Stimulated activated CD4-positive, alpha-beta T cell treated with anti-CD3 and anti-CD28 coated beads, TNF-alpha, amount 100 ng/mL, for 1 hour (primary cell): ENCODE measurements at places on chromosomes 12 and 14.

DNA sequence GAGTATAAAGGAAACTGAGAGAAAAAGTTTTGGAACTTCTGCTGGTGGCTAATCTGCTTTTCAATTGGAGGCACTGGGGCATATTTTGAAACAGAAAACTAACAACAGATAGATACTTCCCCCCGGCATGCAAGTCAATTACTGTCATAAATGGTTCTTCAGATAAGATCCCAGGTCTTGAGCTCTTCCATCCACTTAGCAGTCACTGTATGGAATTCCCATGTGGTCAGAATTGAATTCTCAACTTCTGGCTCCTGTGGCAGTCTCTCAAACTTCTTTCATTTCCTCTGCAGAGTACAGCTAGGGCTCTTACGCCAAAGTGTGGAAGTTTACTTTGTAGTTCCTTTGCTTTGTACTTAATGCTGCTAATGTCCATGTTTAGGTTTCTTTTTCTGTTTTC, 452.2 kb downstream of the IPO8 start:
- no peak for DNase-seq

DNA sequence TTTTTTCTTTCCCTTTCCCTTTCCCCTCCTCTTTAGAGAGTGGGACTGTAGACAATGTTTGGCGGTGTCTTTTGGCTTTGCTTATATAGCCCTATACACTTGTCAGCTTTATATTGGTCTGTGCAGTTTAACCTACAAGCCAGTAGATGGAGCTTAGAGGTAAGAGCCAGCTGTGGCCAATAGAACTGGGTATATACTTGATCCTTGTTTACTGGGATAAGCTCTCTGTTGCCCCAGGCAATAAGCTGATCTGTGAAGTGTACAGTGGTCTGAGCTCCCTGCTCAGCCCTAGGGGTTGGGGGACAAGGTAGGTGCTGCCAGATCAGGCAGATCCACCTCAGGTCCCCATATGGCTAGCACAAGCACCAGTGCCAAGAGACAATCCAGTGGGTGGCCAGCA, 434.1 kb downstream of the NOVA1 start:
- DNase-seq = no peak

- DNase-seq = no peak
Observed at GRCh38 chr14:88669346-88669745, 106.5 kb downstream of the ZC3H14 start.

- no peak for DNase-seq
Observed at GRCh38 chr14:41773536-41774279, 167.0 kb downstream of the LRFN5 start.

DNA sequence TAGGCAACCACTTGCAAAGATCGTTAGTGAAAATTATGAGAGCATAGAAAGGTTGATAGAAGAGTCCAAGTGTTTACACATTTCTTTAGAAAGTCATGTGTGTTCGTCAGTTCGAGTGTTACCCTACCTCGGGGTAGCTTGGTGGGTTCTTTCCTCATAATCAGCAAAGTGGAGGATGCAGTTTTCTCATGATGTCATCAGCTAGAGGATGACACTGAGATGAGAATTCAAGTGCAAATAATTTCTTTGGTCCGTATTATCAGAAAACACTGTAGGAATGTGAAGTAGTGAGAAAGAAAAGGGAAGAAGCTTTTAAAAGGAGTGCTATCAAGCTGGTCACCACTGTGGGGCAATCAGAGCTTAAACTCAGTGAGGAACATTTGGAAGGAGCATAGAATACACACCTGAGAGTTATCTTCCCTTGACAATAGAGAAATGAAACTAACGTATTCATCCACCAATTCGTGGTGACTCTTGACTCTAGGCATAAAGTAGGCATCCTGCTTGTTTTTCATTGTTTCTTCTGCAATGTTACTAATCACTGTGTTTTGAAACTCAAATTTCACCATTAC, 1340.9 kb upstream of the TMEM132C start:
- no peak for DNase-seq

DNA sequence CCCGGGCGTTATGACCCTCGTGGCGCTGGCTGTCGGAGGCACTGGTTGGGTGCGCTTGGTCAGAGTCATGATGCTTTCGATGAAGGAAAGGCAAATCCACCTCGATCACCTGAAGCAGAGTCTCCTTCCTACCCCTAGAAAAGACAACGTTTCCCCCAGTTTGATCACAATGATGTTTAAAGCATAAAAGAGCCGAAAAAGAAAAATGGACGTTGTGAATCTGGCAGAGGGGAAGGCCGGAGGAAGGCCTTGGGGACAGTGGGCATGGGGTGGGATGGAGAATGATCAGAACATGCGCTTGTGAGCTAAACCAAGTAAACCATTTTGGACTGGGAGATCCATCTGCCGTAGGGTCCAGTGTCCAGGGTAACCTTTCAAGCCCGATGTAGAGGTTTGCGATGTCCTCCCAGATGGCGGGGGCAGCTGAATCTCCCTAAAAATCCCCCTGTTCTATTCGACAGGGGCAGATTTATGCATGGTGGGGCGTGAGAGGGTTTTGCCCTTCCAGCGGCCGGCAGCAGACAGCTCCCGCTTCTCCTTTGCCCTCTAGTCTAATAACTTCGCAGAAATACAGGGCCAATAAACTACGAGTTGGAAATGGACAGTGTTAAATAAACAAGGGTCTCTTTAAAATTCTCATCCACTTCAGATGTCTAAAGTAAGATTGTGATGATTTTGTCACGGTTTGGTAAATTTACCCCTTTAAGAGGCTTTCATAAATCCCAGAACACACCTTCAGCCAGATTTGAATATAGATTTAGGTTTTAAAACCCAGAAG, 2.3 kb upstream of the OTX2 start:
- DNase-seq = no peak

- no peak for DNase-seq
Observed at GRCh38 chr12:80627782-80628181, 79.7 kb upstream of the MYF6 start.

GRCh38 chr14:80124794-80125193, 86.5 kb downstream of the DIO2 start:
- no peak for DNase-seq

- DNase-seq = no peak
Observed at GRCh38 chr12:5032821-5033220, 10.9 kb upstream of the KCNA5 start.

GRCh38 chr12:109642506-109643132, 69.0 kb downstream of the MVK start:
- no peak for DNase-seq

DNA sequence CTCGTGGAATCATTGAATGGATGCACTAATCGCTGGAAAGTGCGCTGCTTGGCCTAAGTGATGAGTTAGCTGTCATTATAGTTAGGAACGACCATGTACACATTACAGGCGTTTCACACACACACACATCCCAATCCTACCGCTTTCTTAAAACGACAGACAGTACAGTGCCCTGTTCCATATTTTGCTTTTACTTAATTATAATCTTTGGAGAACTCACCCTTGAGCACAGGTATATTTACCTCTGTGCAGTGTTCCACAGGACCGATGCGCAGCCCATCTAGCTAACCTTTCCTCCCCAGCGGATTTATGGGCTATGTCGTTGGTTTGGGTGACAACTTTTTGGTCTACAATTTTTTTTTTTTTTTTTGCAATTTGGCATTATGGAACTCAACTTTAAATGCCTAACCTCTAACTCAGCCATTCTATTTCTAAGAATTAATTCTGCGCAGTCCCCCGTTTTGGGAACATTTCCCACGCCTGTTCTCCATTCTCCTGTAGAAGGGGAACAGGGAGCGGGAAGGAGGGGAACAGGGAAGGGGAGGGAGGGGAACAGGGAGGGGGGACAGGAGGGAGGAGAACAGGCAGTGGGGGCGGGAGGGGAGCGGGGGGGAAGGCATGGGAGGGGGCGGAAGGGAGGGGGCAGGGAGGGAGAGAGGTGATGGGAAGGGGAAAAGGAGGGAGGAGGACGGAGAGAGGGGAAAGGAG, 663 bp upstream of the ULK1 start:
- DNase-seq = no peak

DNA sequence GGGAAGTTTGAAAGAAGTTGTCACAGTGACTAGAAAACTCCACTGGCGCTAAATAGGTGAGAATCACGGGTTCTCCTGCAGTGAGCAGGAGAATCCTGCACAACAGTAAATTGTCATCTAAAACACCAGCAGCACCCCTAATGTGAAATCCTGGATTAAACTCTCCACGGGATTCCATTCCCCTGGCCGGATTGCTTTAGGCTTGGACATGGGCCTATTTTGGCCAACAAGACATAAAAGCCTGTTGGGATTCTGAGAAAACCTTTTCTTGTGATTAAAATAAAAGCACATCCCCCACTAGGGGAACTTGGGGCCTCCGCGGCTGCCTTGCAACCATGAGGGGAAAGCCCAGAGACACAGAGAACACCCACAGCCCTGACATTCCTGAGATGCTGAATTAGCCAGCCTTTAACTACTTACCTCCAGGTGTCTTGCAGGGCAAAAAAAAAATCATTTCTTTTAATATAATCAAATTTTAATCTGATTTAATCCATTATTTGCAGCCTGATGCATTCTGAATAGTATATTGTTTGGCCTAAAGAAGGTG, 21.0 kb upstream of the TSPAN11 start:
- DNase-seq = no peak

- no peak for DNase-seq
Observed at GRCh38 chr14:55383541-55384140, 28.0 kb downstream of the ATG14 start.

- DNase-seq = no peak
Observed at GRCh38 chr14:90023176-90023896, 38.5 kb upstream of the KCNK13 start.

DNA sequence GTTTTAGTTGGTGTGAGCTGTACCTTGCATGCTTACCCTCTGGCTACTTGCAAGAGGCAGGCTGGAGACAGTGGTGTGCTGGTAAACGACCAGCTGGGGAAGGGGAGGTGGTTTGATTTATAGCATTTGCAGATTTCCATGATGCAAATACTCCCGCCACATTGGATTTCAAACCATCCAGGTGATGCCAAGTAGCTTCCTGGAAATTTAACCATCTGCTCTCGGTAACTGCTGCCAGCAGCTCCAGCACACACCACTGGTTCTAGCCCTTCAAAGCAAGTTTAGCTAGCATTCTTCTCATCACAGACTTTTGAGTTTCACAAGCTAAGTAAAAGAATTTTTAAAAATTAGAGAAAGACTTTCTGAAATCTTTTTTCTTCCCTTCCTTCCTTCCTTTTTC, 104.5 kb upstream of the AMIGO2 start:
- DNase-seq = no peak
